ENCODE measurements at places on chromosomes 12 and 14.
A peak's percentile ranks its signal among the peaks of the same experiment; 100 is the strongest.

GRCh38 chr12:108468196-108468968, 46.7 kb upstream of the FICD start:
- ATAC-seq = no peak

GRCh38 chr14:90820958-90821357, 4.7 kb upstream of the TTC7B start:
- peak; percentile 98 for ATAC-seq

DNA sequence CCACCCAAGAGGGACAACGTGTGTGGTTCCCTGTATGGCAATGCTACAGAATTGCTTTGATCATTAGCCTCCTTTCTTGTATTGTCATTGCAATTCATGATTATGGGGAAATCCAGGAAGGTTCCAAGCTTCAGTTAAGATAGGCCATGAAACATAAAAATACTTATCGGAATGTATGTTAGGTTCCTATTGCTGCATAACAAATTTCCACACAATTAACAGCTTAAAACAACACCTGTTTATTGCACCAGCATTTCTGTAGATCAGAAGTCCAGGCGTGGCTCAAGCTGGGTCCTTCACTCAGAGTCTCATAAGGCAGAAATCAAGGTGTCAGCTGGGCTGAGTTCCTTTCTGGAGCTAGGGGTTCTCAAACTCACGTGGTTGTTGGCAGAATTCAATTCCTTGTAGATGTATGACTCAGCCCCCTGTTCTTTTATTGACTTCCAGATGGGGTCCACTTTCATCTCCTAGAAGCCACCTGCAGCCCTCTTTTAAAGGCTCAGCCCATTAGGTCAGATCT, 365.6 kb upstream of the TMPO start:
- no peak for ATAC-seq

GRCh38 chr14:51302295-51303030, 62.4 kb downstream of the TMX1 start:
- no peak for ATAC-seq

GRCh38 chr14:103597623-103598377, 31.2 kb upstream of the KLC1 start:
- ATAC-seq = peak; percentile 70

DNA sequence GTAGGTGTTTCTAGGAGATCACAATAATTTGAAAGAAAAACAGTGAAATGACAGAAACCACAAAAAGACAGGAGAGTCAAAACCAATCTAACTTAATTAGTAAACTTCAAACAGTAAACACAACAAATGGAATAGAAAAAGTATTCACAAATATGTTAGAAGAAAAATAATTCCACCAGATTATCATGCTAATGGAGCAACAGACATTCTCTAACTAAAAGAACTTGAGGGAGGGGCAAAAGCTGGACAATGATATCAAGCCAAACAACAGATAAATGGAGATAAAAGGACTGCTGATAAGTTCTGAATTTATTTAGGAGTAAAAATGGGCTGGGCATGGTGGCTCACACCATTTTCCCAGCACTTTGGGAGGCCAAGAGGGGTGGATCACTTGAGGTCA, 28.7 kb downstream of the CRY1 start:
- ATAC-seq = no peak

- ATAC-seq = no peak
Observed at GRCh38 chr14:51368721-51369163, 128.7 kb downstream of the TMX1 start.

GRCh38 chr12:79274501-79275064, 410.0 kb downstream of the SYT1 start:
- ATAC-seq = no peak

GRCh38 chr14:75572104-75572503, 6.3 kb upstream of the FLVCR2 start:
- no peak for ATAC-seq
